ENCODE measurements at places on chromosomes 5 and 9.

DNA sequence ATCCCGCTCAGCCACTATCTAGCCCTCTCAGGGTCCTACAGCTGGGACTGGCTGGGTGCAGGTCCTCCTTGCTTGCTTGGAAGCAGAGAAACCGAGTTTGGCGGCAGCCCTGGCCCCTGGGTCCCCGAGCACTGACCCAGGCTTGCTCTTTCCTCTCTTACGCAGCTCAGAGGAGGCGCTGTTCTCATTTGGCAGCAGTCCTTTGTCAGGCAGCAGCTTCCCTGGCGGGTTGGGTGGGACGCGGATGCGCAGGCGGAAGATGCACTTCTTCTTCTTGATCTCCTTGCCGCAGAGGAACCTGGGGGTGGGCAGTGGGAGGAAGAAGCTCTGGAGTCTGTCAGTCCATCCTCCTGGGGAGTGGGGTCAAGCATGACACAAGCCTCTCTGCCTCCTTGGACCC lies 14.5 kb downstream of the PHF19 start:
- no peak for DNase-seq

DNA sequence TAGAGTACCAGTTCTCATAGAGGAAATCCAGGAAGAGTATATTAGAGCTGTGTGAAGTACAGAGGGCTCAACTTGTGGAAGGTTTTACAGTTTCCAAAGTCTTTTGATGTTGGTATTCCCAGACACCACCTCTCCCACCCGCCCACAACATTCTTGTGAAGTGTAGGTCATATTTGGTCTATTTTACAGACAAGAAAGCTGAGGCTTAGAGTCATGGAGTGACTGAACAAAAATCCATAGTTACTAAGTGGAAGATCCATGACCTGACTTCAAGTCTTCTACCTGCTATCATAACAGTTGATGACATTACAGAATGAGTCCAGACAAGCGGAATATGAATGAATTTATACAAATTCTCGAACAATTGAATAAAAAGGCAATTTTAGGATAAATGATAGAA lies 187.1 kb upstream of the RPS23 start:
- no peak for DNase-seq

DNA sequence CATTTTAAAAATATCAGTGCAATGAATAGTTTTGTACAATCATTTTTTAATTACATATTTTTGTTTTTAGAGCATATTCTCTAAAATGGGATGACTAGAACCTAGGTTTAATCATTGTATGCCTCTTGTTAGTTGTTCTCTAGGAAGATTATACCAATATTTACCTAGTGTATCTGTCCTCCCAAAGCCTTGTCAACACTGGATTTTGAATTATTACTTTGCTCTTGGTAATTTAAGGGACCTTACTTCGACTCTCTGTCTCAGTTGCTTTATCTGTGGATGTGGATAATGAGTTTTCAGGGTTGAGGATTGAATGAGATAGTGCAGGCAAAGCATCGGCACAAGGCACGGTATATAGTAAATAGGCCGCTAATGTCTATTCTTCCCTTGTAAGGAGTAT lies 10.9 kb upstream of the PIP5K1B start:
- no peak for DNase-seq

DNA sequence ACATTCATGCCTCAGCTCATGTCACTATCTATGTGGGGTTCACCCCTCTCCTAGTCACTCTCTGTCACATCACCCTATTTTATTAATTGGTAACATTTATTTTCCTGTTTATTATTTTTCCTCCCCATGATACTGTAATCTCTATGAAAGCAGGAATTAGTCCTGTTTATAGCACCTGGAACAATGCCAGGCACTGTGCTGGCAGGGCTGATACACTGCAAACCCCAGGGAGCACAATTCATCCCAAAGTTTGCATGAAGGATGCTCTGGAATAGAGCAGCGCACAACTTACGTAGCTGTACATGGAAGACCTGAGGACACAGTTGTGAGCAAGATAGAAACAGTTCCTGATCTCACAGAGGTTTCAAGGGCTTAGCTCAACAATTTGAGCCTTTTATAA lies 103.2 kb downstream of the NSG2 start:
- DNase-seq = no peak

DNA sequence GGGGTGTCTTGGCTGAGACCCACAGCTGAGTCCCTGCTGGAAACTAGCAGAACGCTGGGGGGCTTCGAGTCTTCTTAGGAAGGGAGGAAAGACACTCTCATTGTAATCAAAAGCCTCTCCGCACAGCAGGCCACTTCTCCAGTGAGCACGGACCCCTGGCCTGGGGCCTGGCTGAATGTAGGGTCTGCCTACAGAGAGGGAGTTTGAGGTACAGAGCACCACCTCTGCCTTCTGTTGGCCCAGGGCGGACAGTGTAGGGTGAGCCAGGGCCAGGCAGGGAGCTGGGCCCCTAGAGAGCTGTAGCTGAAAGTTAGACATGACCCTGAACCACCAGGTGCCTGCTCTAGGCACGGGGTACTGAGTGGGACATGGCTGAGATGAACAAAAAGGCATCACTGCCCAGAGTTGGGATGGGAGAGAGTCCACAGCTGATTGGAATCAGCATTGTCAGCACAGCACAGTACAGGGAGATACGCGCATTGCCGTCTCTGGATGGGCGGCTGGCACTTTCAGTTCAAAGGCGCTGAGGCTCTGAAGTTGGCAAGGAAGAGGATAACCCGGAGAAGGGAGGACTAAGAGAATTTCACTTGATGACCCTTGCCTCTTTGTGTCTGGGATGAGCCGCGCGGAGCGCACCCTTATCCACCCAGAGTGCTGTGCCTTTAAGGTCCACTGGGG lies 363 bp upstream of the SLC25A48 start:
- no peak for DNase-seq

GRCh38 chr5:96546120-96546519 lies 113.1 kb upstream of the PCSK1 start:
- no peak for DNase-seq

GRCh38 chr9:389159-389558 lies 174.5 kb downstream of the DOCK8 start:
- DNase-seq = no peak

Data from substantia nigra (tissue), 51 donors.